Activated CD4-positive, alpha-beta T cell treated with anti-CD3 and anti-CD28 coated beads for 36 hours (primary cell): ENCODE measurements at places on chromosomes 3 and 15. TPM values are rescaled to one million over a fixed set of nuclear protein-coding genes. Genes with fewer than 3 reads are reported as not detected.

GRCh38 chr3:108088146-108088545 lies 2.7 kb downstream of the CD47 start:
- no peak for DNase-seq

DNA sequence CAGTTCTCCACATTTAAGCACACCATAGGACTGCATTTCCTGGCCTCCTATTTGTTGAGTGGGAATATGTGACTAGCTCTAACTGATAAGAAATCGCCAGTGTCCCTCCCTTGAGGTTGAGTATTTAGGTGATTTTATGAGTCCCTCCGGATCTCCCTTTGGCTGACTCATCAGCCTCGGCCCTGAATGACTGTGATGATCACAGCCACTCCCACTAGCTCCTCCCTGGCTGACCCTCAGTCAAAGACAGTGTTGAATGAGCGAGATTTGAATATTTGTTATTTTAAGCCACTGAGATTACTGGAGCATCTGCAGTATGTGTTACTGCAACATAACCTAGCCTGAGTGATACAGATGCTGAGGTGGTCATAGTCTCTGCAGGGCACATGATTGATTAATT lies 515.3 kb downstream of the EPHB1 start:
- no peak for DNase-seq

- DNase-seq, result no peak
Observed at GRCh38 chr3:105534491-105534890, 167.8 kb downstream of the ALCAM start.

The ZNF660 gene
- 0.89 TPM for total RNA-seq

DNA sequence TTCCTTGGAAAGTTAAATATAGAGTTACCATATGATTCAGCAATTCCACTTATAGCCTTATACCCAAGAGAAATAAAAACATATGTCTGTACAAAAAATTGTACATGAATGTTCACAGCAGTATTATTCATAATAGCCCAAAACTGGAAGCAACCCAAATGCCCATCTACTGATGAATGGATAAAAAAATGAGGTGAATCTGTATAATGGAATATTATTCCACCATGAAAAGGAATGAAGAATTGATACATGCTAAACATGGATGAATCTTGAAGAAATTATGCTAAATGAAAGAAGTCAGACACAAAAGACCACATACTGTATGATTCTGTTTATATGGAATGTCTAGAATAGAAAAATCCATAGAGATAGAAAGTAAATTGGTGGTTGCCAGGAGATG lies 61.4 kb downstream of the TTC23 start:
- DNase-seq, result no peak

GRCh38 chr3:80040067-80040466 lies 272.3 kb upstream of the ROBO1 start:
- DNase-seq, result no peak

GRCh38 chr3:142884531-142884930 lies 4.4 kb downstream of the PCOLCE2 start:
- DNase-seq, result no peak

GRCh38 chr3:139764069-139764905 lies 86.5 kb upstream of the NMNAT3 start:
- DNase-seq, result peak; percentile 9

DNA sequence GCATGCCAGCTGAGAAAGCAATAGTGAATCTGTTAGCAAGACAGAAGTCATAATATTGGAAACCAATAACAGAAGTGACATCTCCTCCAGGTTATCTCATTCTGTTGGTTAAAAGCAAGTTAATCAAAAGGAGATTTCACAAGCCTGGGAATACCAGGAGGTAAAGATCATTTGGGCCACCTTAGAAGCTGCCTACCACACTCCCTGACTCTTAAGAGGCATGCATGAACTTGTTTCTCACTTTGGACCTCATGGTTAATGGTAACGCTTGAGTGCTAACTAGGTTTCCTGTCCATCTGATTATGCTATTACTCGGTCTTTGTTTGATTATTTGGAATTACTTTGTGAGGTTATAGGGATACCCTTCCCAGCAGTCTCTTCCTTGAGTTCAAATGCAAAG lies 650.8 kb upstream of the SGO1 start:
- no peak for DNase-seq
